ENCODE measurements at places on chromosomes 4 and X.

- peak; percentile 75 for DNase-seq
These were observed at the start of gene KLHL13 for GRCh38 chrX:118116713-118117550. TSS of gene KLHL13 (minus strand) at chrX:118116810. CDS start at chrX:118028473, 88,337 bp downstream.

DNA sequence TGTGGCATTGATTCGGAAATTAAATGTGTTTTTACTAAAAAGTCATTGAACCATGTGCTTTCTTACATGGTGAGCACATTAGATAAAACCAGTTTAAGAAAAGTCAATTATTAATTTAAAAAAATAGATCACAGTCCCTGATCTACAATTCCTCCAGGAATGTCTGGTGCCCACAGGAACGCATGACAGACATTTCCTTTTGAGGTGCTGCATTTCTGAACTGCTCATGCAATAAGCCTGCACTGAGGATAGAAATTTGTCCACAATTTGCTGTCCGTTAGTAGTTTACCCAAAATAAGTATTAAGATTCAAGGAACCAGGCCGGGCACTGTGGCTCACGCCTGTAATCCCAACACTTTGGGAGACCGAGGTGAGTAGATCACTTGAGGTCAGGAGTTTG is 8.2 kb upstream of the ADAMTS3 start:
- no peak for DNase-seq

DNA sequence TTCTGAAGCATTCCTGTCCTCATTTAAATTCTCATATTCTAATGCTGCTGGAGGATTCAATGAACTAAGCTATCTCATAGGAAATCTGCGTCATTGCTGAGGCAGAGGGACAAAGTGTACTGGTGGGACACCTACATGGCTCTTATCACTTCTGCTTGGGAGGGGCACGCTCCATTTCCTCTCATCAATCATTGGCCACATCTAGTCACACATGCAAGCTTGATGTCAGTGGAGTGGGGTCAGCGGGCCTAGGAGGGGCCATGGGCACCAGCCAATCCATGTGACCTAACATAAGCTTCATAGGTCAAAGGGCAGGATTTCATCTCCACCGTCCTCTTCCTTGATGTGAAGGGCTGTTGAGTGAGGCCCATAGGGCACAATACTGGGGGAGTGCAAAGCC is 21.4 kb downstream of the BEX3 start:
- no peak for DNase-seq

DNA sequence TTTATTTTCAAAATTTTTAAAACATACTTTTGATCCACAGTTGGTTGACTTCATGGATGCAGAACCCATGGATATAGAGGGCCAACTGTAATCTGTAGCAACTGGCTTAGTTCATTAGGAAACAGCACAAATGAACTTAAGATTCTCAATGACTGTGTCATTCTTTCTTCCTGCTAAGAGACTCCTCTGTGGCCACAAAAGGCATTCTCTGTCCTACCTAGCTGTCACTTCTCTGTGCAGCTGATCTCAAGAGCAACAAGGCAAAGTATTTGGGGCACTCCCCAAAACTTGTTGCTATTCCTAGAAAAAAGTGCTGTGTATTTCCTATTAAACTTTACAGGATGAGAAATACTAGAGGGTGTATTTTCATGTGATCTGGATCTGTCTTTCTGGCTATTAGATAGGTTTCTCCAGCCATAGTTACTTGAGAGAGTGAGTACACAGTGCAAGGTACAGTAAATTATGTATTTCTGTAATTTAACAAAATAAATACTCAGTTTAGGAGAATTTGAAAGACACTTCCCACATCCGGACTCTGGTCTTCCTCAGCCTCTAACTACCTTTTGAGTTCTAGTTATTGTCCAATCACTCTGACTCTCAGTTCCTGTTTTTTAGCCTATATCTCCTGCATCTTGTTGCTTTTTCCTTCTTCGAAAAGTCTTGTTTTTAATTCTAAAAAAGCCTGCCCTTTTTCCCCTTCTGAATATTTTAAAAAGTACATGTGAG is 21.8 kb downstream of the TLR2 start:
- DNase-seq = no peak

DNA sequence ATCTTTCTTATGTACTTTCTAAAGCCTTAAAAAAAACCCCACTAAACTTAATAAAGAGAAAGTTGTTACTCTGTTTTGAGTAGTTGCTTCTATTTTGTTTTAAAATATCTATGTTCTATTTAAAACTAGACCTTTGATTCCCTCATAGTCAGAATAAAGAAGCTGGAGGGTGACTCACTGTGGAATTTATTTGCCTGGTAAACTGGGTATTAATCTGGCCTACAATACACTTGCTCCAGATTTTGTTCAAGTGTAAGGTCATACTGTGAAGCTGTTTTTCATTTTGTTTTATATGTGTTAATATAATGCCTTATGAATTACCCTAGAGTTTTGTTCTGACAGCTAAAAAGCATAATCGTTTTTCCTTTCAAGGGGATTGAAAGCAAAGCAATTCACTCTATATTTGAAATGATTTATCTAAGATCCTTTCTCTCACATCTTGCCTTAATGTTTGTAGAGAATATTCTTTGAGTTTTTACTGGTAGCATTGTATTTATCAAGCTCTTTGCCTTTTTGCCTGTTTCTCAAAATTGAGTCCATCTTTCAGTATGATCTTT is 277.4 kb upstream of the PITX2 start:
- DNase-seq = no peak

DNA sequence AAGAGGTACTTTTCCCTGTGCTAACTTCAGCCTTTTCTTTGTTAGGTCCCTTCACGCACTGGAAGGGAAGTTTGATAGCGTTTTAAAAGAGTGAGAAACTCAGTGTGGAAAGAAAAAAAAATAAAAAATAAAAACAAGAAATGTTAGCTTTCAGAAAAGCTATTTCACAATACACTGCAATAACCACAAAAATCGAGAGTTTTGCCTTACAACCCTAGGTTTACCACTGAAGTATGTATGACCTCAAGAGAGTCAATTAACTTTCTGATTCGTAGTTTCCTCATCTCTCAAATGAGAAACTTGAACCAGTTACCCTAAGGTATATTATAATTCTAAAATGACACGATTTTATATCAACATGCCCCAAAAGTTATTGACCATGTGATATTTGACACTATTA is 93.9 kb upstream of the JADE1 start:
- DNase-seq = no peak

- no peak for DNase-seq
These were observed 112.9 kb downstream of the FRYL start for GRCh38 chr4:48667148-48667547.

- DNase-seq = no peak
These were observed 1.1 kb downstream of the NAA10 start for GRCh38 chrX:153933748-153934147.

- DNase-seq = no peak
These were observed 134.2 kb downstream of the DCLK2 start for GRCh38 chr4:150212485-150212884.

GRCh38 chrX:72492499-72492898 is 80.1 kb downstream of the HDAC8 start:
- DNase-seq = no peak

- DNase-seq = peak; percentile 63
These were observed 248.1 kb downstream of the EVC2 start for GRCh38 chr4:5460106-5460801.

DNA sequence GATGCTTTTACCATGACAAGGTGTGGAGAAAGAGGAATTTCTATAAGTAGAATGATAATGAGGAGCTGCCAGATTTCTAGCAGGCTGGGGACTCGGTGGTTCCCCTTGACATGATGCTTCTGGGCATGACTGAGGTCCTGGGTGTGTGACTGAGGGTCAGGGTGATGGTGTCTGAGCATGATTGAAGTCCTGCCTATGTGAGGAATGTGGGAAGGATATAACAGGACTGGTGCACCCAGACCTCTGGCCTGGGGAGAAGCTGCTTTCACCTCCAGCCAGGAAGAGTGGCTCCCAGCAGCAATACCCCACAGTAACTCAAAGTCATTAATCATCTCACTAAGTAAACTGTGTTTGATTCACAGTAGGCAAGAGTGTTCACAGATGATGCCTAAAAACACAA is 17.4 kb downstream of the SORBS2 start:
- DNase-seq = no peak

DNA sequence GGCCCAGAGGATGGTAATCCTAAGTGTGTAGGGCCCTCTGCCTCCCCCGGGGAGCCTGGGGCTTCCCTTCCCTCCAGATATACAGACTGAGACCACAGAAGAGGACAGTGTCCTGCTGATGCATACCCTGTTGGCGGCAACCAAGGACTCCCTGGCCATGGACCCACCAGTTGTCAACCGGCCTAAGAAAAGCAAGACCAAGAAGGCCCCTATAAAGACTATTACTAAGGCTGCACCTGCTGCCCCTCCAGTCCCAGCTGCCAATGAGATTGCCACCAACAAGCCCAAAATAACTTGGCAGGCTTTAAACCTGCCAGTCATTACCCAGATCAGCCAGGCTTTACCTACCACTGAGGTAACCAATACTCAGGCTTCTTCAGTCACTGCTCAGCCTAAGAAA is 1.9 kb downstream of the TRO start:
- DNase-seq = no peak

DNA sequence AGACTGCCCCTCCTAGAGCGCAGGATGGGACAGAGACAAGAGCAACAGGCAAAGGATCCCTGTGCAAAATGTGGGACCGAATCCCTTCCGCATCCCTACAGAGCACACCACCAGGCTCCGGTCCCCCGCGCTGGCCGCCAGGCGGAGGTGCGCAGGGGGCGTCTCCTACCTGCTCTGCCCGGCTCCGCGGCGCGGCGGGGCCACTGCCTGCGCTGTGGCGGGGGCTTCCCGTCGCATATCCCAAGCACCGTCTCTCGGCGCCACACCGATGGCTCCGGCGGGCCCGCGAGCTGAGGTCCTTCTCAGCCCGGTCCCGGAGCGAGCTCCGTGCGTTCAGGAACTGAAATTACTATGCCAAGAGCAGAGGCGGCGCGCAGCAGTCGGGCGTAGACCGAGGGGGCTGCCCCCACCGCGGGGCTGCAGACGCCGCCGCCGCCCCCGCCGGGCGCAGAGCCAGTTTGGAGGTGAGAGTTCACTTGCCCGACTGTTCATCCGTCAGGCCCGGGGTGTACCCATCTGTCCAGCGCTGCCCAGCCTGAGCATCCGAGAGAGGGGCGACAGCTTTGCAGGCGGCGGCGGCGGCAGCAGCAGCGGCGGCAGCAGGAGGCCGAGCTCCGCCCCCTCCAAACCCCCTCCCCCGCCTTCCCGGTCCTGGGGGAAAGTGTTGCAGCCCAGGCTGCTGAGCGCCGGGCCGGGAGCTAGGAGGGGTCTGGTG is at the start of gene GPRIN3:
Gene GPRIN3, minus strand, starts transcription at position 355 of the 715 bp plus-strand sequence. CDS start 57,690 bp downstream, outside the sequence.
- peak; percentile 75 for DNase-seq

DNA sequence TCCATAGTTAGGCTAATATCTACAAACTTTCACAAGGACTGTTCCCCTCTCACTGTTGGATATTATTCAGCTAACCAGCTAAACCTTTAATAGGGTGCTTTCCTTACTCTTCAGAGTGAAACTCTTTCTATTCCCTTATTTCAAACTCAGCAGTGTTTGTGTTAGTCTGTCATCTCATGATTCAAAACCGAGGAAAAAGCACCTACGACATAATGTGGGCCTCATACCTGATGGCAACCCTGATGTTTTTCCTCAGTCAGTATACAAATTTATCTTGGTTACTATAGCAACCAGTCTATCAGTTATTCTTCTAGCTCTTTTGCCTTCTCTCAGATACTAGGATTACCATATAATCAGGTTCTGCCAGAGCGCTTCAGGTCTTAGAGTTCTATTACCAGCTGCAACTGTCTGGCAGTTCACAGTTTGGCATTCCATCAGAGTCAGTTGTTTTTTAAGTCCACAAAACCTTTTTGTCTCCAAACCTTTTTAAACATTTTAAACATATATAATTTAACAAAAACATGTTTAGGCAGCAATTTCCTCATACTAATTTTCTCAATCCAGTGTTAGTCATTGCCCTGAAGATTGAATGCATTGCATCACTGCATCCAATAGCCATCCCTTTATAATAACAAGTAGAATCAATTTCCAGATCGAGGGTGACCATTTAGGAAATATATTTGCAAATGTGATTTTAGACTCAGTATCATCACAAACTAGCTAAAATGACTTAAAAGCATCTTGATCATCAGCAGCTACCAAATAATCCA is 7.4 kb downstream of the WDR44 start:
- no peak for DNase-seq

GRCh38 chr4:88196013-88196365 is 37.5 kb upstream of the ABCG2 start:
- peak; percentile 4 for DNase-seq

- no peak for DNase-seq
These were observed 286.3 kb downstream of the PDGFC start for GRCh38 chr4:156685308-156685707.

DNA sequence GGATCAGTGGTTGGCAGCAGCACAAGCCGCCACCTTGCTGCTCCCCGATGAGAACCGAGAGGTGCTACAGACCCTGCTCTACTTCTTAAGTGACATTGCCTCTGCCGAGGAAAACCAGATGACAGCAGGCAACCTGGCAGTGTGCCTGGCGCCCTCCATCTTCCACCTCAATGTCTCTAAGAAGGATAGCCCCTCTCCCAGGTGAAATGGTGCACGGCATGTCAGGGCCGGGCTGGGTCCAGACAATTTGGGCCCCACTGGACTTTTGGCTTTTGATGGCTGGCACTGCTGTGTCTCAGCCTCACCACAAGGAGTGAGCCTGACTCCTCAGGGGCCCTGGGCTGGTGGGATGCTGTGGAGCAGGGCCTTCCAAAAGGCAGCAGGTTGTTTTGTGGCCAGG is 74.1 kb downstream of the STARD8 start:
- DNase-seq = no peak

DNA sequence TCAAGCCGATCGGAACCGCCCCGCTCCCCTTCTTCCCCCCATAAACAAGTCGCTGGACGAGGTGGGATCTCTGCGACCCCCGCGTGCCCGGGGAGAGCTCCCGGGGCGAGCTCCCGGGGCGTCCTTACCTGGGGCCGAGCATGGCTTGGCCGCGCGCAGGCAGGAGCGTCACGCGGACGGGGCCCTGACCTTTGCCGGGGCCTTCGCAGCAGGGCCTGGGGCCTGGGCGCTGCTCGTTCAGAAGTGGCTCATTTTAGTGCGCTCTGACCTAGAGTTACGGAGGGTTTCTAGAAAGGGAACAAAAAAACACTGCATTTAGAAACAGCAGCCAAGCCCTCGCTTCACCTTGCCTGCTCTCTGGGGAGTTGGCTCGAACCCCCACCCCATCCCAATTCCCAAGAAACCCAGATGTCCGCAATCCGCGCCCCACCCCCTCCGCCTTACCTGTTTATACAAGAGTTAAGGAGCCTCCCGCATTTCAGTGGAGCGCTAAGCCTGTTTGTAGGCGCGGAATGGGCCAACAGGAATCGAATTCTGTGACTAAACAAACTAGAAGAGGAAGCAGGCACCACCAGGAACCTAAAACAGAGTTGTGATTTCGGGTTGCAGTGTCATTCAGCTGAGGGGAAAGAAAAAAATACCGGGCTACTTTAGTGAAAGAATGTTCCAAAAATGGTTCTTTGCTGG is 814 bp upstream of the RBM47 start:
- peak; percentile 63 for DNase-seq

- no peak for DNase-seq
These were observed 654.3 kb upstream of the LCORL start for GRCh38 chr4:18675586-18676525.

- peak; percentile 75 for DNase-seq
These were observed 46.7 kb downstream of the C4orf46 start for GRCh38 chr4:158624889-158625478.

GRCh38 chr4:167854881-167855280 is 237.5 kb upstream of the ANXA10 start:
- no peak for DNase-seq

GRCh38 chrX:69149466-69150280 is 15.6 kb downstream of the PJA1 start:
- peak; percentile 92 for DNase-seq

Measured in neural progenitor cell (in vitro differentiated cells).